Glomerular endothelial cell (primary cell): ENCODE measurements at places on chromosomes 6 and 20. TPM values are rescaled to one million over a fixed set of nuclear protein-coding genes. Genes with fewer than 3 reads are reported as not detected.

DNA sequence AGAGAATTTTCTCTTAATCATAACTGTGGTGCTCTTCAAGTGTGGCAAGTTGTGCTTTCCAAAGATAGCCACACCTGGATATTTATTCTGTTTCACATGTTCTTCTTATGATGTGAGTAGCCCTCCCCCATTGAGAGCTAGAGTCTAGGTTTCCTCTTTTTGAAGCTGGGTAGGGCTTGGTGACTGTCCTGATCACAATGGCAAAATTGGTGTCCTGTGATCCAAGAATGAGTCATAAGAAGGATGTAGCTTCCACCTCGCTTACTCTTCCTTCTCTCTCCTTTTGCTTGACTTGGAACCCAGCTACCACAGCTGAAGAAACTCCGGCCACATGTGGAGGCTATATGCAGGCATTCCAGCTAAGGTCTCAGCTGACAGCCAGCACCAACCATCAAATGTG is 7.4 kb upstream of the IGF2R start:
- no peak for DNase-seq

GRCh38 chr20:57672953-57673575 is 36.8 kb downstream of the PMEPA1 start:
- no peak for DNase-seq

DNA sequence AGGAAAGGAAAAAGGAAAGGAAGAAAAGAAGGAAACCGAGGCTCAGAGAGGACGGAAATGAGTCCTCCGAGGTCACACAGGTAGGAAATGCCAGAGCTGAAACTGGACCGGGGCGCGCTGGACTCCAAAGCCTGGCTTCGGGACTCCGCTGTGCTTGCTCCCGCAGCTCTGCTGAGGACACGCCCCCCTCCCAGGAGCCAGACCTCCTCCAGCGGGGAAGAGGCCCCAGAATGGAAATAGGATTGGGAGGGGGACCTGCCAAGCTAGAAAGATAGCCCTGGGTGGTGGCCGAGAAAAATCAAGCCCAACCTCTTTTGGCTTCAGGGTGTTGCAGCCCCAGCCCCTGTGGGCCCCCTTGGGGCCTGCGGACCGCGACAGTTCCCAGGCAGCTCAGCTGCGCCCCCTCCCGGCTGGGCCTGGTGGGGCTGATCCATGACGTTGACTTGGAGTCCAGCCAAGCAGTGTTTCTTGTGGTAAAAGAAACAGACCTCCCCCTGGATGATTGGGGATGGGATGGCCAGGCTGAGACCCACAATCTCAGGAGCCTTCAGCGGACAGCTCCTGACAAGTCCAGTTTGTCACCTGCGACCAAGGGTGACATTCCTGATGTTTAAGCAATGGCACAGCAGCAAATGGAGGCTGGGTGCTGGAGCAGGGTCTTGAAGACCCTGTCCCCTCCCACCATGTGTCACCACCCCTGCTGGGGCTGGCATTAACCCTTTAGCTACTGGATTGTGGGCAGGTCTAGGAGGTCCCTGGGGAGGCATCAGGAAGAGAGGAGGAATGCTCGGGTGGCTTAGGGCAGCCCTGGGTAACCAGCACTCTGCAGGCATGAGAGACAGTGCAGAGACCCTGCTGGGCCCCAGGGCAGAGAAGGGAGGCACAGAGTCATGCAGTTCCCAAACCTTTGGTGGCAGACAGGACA is 55.4 kb downstream of the RIPOR3 start:
- no peak for DNase-seq

GRCh38 chr6:158408552-158409130 is 96.4 kb downstream of the TULP4 start:
- no peak for DNase-seq

DNA sequence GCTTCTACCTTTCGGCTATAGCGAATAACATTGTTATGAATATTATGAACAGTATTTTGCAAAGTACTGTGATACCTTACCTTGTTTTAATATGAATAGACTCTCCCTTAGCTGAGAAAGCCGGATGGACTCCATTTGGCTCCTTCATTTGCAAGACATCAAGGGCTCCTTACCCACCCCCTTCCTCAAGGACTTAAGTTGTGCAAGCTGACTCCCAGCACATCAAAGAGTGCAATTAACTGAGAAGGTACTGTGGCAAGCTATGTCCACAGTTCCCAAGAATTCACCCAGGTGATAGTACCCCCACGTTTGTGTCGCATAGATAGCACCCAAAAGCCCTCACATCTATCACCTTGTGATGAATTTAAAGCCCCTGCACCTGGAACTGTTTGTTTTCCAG is 11.2 kb downstream of the CST5 start:
- DNase-seq: no peak

- no peak for DNase-seq
Observed at GRCh38 chr6:125795301-125795700, 4.5 kb downstream of the NCOA7 start.

Gene RIMS4
- not detected in 2 replicates for total RNA-seq

Gene CRISP2
- not detected in 2 replicates for total RNA-seq

Gene FOXA2
- not detected in 2 replicates for total RNA-seq
